Hematopoietic multipotent progenitor cell treated with erythropoietin and hydrocortisone succinate and interleukin-3 and kit ligand, for 4 days (in vitro differentiated cells): ENCODE measurements at places on chromosomes 6 and 20.

DNA sequence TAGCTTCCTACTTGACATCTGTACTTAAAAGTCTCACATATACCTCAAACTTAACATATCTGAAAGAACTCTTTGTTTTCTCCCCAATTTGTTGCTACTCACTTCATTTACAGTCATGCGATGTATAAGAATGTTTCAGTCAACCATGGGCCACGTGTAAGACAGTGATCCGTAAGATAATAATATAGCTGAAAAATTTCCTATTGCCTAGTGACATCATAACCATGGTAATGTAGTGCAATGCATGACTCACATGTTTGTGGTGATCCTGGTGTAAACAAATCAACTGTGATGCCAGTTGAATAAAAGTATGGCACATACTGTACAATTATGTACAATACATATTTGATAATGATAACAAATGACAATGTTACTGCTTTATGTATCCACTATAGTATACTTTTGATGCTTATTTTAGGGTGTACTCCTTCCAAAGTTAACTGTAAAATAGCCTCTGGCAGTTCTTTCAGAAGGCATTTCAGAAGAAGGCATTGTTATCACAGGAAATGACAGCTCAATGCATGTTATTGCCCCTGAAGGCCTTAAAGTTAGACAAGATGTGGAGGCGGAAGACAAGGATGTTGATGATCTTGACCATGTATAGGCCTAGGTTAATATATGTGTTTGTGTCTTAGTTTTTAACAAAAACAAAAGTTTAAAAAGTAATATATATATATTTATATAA, 579.0 kb downstream of the EPHA7 start:
- no peak for DNase-seq

DNA sequence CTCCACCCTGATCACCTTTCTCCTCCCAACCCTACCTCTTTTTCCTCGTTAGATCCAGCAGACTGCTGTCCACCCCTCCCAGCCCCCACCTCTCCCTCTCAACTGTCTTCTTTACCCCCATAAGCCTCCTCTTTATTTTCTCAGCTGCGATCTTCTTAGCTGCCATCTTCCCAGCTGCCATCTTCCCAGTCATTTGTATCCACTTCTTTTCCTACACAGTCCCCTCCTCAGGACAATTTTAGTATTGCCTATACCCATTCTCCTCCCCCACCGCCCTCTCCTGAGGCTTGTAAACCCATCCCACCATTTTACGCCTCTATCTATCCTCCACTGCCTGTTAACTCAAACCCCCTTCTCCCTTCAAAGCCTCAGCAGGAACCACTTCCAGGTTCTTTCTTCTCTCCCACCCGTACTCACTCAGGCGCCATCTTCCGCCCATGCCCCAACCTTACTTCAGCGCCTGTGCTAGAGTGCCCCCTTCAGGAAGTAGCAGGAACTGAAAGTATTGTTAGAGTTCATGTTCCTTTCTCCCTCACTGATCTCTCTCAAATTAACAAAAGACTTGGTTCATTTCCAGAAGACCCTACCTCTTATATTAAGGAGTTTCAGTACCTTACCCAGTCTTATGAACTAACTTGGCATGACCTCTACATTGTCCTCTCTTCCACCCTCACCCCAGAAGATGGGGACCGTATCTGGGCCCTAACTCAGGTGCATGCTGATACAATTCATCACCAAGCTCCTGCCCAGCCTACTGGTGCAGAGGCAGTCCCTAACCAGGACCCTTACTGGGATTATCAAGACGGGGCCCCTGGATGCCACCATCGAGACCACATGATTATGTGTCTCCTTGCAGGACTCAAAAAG, 236.0 kb downstream of the ADGRG6 start:
- peak; percentile 57 for DNase-seq

DNA sequence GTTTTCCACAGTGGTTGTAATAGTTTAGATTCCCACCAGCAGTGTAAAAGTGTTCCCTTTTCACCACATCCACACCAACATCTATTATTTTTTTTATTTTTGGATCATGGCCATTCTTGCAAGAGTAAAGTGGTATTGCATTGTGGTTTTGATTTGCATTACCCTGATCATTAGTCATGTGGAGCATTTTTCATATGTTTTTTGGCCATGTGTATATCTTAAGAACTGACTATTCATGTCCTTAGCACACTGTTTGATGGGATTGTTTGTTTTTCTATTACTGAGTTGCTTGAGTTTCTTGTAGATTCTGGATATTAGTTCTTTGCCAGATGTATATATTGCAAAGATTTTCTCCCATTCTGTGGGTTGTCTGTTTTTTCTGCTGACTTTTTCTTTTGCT, 820.1 kb downstream of the TENT5A start:
- no peak for DNase-seq

DNA sequence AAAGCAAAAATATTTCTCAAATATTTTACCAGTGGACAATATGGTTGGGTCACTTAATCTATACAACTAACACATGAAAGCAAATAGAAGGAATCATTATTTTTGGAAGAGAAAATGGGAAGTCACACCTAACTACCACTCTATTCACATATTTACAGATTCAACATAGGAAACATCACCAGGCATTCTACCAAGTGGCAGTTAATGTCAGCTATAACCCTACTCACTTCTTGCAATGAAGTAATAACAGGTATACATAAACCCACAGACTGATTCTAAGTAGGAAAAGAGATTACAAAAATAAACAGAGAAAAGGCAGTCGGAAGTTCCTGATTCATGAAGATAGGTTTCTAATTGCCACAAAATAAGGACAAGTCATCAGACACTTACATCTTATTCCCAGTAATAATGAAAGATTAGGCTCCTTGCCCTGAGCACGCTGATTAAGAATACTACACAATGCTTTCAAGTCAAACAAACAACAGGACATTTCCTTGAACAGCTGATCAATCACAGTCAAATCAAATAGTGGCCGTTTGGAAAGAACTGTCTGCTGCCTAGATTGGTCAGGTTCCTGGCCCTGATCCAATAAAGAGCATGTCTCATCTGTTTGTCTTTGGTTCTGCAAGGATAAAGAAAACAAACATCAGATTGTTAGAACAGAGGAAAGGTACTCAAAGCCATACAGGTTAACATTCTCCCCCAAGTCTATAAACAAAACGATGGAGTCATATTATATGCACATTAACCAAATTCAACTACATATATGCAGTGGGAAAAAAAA, 79.2 kb upstream of the PLN start:
- no peak for DNase-seq

DNA sequence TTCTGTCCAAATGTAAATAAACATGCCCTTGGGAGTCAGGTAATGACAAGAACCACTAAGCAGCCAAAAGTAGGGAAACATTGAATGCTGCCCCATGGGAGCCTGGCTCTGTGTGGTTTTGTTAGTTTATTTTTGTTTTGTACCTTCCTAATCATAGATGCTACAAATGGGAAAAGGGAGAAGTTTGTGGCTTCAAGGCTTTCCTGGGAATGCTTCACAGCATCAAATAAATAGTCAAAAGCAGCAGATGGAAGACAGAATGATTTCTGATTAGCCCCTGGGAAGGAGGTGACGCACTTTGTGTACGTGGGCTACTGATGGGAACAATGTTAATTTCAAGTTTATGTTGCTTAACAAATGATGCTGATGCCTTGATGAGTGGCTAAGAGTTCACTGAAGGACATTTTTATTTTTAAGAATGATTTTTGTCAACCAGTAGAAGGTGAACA, 532.7 kb downstream of the BCKDHB start:
- no peak for DNase-seq

GRCh38 chr6:142167486-142167885, 20.4 kb downstream of the VTA1 start:
- DNase-seq: no peak

DNA sequence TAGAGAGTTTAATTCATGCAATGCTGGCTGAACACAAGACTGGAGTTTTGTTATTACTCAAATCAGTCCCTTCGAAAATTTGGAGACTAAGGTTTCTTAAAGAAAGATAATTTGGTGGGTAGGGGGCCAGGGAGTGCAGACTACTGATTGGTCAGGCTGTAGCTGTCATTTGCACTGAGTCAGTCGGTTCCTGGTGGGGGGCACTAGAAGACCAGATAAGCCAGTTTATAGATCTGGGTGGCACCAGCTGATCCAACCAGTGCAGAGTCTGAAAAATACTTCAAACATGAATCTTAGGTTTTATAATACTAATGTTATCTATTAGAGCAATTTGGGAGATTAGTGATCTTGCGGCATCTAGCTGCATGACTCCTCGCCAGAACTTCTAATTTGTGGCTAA, 530.7 kb downstream of the NKAIN2 start:
- DNase-seq: no peak

DNA sequence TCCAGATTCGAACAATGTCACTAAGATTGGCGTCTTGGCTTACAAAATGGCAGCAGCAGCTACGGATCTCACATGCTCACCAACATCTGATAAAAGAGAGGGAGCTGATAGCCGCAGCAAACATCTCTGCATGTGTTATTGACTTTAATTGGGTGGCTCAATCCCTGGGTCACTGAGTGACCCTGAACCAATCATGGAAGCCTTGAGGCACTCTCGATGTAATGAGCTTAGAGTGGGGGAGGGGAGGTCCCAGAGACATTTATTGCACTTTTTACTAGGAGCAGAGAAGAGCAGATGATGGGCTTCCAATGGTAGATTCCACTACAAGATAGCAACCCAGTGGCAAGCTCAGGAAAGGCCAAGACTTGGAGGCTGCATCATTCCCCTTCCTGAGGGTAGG, 238.7 kb downstream of the BMP7 start:
- DNase-seq: no peak

- DNase-seq: peak; percentile 82
These were observed 1.0 kb upstream of the E2F3 start for GRCh38 chr6:20400456-20401204.

DNA sequence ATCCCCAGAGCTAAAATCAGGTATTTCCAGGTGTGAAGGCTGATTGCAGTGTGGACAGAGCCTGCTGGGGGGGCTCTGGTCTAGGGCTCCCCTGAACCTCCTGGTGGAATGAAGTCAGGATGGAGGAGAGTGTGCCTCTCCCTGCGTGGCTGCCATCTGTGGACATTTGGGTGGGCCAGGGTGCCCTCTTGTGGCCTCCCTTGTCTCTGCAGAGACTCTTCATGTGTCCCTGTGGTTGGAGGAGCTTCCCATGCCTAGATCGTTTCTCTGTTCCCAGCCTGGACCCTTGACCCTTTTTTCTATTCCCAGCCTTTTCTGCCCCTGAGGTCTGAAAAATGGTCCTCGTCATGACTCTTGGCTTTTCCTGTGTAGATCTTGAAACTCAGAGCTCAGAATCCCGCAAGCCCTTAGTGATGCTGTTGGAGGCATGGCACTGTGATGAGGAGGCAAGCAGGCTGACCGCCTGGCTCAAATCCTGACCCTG, 9.9 kb upstream of the PSMF1 start:
- DNase-seq: peak; percentile 77

GRCh38 chr6:72464791-72465691, 156.8 kb upstream of the KCNQ5 start:
- no peak for DNase-seq

DNA sequence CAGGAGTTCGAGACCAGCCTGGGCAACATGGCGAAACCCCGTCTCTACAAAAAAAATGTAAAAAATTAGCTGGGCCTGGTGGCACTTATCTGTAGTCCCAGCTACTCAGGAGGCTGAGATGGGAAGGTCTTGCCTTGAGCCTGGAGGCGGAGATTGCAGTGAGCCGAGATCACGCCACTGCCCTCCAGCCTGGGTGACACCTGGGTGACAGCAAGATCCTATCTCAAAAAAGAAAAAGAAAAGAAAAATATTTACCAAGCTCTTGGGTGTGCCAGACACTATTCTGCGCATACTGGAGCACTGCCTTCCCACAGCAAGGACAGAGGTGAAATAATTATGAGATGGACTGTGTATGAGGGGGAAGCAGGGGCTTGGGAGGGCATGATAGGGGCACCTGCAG, 19.6 kb downstream of the POFUT1 start:
- DNase-seq: peak; percentile 20

DNA sequence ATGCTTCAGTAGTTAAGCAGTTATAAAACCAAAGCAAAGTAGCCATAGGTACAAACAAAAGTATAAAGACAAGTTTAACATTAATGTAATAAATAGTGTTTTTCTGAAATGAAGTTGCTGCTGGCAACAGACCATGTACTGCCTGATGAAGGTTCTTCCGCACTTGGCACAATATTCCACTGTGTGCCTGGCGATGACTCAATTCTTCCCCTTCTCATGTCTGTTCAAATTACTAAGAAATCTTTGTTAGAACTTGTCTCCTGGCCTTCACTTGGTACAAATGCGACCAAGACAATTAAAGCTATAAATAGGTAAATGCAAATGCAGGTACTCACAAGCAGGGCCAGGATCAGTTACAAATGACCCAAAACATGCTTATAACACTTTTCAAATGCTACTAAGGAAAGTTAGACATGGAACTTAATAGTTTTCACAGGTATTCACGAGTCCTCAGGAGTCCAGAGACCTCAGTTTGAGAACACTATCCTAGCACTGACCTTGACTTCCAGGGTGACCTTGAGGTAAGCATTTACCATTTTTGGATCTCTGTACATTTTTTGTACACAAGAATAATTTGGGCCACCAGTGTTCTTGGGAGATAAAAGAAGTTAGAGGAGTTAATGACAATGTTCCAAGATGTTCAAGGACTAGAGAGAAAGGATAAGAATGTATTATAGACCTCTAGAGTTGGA, 8.1 kb upstream of the DDR1 start:
- no peak for DNase-seq

DNA sequence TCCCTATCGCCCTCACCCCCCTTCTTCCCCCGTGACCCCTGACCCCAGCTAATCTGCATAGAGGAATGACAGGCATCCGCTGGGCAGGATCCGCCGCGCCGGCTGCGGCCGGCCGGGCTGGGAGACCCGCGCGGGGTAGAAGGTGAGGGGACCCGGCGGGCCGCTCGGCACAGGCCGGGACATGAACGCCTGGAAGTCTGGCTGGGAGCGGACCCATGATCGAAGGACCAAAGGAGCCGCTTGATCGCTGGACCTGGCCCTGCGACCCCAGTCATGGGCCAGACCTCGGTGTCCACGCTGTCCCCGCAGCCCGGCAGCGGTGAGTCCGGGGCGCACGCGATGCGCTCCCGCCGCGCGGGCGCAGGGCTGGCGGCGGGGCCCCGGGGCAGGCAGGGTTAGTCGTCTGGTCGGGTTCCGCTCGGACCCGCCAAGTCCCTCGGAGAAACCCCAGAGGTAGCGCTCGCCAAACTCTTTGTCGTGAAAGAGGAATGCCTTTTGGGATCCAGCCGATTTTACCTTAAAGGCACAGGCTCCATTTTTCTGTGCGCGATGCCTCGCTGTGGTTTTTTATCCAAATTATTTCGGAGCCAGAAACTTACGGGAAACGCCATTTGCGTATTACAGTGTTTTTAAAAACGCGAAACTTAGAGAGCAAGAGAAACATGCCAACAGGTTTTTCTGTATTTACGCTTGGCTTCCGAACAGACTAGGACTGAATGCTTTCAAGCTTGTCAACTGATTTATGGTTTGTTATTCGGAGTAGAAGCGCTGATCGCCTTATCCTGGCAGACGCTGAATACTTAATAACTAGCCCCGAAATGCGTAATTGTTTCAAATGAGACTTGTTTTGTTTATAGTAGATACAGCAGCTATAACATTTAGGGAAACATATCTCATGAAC, at the start of gene PHACTR2:
TSS of gene PHACTR2 (plus strand) at position 75 of the 901 bp plus-strand sequence. CDS start at position 274, 199 bp downstream.
- DNase-seq: peak; percentile 85
